ENCODE measurements at places on chromosomes 3 and 15.
A peak's percentile ranks its signal among the peaks of the same experiment; 100 is the strongest.

- DNase-seq: no peak
Observed at GRCh38 chr3:21120826-21121225, 630.2 kb downstream of the ZNF385D start.

DNA sequence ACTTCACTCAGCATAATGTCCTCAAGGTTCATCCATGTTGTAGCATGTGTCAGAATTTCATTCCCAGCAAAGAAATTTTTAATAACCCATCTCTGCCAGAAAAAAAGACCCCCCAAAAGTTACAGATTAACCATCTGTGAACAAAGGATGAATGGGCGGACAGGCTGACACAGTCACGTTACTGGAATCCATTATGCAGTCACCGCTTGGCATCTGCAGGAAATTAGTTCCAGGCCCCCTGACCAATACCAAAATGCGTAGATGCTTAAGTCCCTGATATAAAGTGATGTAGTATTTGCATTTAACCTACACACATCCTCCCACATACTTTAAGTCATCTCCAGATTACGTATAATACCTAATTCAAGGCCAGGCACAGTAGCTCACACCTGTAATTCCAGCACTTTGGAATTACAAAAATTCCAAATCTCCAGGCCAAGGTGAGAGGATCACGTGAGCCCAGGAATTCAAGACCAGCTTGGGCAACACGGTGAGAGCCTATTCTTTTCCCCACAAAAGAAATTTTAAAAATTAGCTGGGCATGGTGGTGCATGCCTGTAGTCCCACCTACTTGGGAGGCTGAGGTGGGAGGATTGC, 1.5 kb upstream of the SLC12A8 start:
- DNase-seq: no peak

GRCh38 chr3:2945121-2945520, 165.1 kb downstream of the IL5RA start:
- no peak for DNase-seq

DNA sequence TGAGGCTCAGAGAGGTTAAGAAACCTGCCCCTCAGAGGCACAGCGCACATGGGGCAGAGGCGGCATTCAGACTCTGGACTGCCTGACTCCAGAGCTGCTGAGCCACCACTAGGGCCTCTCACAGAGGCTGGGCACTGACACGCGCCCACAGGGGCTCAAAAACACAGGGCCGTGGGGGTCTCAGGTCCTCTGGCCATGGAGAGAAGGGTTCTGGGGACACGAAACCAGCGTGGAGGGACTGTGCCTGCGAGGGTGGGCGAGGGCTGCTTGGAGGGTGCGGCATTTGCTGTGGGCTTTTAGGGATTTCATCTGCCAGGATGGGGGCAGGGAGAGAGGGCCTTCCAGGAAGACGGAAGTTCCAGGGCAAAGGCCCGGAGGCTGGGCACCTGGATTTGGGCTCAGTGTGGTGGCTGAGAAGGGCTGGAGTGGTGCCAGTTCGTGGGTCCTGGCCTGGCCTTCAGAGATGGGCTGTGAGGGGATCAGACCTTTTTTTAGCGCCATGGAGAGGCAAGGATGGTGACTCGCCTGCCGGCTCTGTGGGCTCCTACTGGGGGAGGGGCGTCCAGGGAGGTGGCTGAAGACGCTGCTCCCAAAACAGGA, 69.6 kb downstream of the EFCAB12 start:
- DNase-seq: no peak

- DNase-seq: peak; percentile 56
Observed at GRCh38 chr15:62821384-62822131, 221.0 kb upstream of the TPM1 start.

- DNase-seq: no peak
Observed at GRCh38 chr15:26850161-26850560, 16.7 kb upstream of the GABRA5 start.

- no peak for DNase-seq
Observed at GRCh38 chr15:98891301-98891700, 116.3 kb downstream of the PGPEP1L start.

DNA sequence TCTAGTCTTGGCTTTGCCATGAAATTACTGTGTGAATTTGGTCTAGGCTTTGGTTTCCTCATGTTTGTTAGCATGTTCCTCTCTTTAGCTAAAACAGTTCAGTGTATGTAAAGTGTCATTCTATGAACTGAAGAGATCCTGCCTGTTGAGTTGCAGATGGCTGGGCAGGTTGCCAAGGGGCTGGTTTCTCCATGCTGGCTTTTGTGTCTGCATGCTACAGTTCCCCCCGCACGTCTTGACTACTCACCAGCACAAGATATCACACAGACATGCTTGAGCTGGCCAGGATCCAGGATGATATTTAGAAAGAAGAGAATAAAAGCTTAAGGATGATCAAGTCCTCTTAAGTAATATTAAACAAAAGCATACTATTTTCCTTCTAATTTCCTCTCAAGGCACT, 90.2 kb downstream of the CERS3 start:
- DNase-seq: peak; percentile 90

DNA sequence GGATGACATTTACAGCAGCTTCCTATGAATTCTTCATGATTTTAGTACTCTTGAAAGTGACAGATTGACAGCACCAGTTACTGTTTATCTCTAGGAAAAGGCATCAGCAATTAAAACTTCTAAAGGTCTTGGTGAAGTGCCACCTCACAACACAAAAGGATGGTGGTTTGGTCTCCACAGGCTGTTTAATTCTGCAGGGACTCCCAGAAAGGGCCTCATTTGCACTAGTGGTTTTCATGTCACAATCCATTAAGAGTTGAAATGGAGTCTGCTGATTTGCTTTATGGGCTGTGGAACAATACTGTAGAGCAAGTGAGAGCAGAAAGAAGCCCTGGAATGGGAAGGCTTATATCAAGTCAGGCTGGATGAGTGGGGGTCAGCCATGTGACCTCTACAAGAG, 225.3 kb upstream of the KCNMB2 start:
- no peak for DNase-seq

DNA sequence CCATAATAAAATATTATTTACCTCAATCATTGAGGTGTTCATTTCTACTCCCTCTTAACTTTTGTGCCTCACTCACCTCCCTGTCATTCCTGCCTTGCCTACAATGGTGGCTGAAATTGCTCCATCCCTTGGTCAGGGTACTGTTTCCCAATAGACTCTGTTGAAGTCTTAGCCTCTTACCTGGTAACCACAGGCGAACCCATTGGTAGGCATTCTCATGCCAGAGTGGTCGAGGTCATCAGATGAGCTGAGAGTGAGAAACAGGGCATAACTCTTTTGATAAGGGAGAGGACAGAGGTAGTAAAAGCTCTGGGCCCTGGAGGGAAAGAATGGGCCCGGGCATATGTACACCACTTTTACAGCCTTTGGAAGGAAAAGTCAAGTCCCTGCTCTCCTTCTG, 265.6 kb downstream of the ARRDC4 start:
- no peak for DNase-seq

DNA sequence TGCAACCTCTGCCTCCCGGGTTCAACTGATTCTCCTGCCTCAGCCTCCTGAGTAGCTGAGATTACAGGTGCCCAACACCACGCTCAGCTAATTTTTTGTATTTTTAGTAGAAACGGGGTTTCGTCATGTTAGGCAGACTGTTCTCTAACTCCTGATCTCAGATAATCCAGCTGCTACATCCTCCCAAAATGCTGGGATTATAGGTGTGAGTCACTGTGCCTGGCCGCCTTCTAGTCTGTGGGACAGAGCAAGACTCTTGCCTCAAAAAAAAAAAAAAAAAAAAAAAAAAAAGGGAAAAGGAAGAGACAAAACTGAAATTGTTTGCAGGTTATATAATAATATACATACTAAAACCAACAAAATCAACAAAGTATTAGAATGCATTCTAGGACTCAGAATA, 215.2 kb downstream of the PCCB start:
- DNase-seq: no peak

DNA sequence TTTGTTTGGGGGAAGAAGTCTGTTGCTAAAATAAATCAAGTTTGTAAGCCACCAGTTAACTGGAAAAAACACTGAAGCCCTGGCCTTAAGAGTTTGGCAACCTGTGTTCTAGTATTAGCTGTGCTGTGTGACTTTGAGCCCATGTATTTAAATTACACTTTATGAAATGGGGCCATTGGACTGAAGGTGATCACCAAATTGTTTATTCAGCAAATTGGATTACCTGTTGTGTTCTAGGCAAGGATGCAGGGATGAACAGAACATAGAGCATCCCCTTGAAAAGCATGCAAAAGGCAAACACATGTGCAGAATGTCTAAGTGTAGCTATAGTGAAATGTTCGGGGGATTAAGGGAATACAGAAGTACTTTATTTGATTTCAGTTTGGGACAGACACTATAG, 54.6 kb downstream of the TMOD3 start:
- no peak for DNase-seq

DNA sequence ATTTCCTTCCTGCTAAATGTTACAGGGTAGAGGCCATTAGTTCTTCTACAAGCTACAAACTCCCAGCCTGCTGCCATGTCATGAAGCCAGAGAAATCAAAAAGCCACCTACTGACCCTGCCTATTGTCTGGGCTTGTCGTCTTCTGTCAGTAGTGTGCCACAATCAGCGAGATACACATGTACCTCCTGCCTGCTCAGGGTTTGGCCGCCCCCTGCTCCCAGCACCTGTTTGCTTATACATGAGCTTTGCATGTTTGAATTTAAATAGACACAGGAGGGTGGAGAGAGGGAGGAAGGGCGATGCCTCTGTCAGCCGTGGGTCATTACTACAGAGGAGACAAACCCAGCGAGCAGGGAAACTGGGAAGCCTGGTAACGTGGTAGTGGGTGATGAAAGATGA, 106.1 kb downstream of the ROBO2 start:
- no peak for DNase-seq

DNA sequence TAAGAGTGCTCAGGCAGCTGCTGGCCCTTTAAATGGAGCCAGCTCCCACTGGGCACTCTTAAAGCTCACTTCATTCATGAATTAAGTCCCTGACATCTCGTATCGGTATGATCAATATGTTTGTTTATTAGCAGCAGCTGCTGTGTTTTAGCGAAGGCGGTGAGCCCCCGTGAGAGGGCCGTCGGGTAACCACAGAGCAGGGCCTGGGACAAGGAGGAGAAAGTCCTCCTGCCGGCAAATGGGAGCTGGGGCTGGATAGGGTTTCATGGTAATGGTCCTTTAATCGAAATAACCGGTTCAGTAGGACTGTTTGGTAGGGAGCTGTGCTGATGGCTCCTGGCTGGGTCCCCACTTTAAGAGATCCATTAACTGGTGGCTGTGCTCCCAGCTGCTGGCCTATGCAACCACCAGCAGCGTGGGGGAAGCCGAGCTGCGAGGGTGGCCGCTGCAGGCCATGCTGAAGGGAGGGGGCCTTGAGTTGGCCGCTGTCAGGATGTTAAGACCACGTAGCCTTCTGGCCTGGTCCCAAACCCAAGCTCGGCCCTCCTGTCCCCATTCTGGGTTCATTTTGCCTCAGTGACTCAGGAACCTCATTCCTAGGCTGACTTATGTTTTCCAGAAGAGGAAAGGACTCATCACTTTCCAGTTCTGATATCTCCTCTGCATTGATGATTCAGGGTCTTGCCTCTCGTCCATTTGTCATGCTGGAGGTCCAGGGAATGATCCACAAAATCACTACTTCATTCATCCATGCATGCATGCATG, 67.6 kb upstream of the NTRK3 start:
- DNase-seq: no peak

GRCh38 chr3:127013181-127013580, 30.3 kb downstream of the PLXNA1 start:
- no peak for DNase-seq

- no peak for DNase-seq
Observed at GRCh38 chr3:39103791-39104552, 3.5 kb downstream of the GORASP1 start.
